ENCODE measurements at places on chromosomes 7 and 10. TPM values are rescaled to one million over a fixed set of nuclear protein-coding genes. Genes with fewer than 3 reads are reported as not detected.

The GCK gene
- total RNA-seq = 0.14 TPM

The MOGAT3 gene
- total RNA-seq = not detected

The CYP2C19 gene
- not detected for total RNA-seq

The TEX47 gene
- not detected for total RNA-seq

The EN2 gene
- not detected for total RNA-seq

The CYP26C1 gene
- total RNA-seq = not detected

The TCAF1 gene
- total RNA-seq = 16.2 TPM

The ITPRID1 gene
- not detected for total RNA-seq

The CALML3 gene
- total RNA-seq = not detected

The ERVW-1 gene
- total RNA-seq = not detected

The DGKI gene
- 0.46 TPM for total RNA-seq

The PRSS37 gene
- total RNA-seq = not detected

The GPNMB gene
- not detected for total RNA-seq

The CPN1 gene
- not detected for total RNA-seq

The ARID5B gene
- total RNA-seq = 77.9 TPM

The RPEL1 gene
- not detected for total RNA-seq

The LHFPL3 gene
- total RNA-seq = not detected

The PCLO gene
- total RNA-seq = not detected

The NPTX2 gene
- total RNA-seq = not detected

The PMPCB gene
- total RNA-seq = 69.1 TPM

The COL13A1 gene
- total RNA-seq = not detected

The TBXAS1 gene
- 5.2 TPM for total RNA-seq

The FAM25G gene
- not detected for total RNA-seq

The OR2A5 gene
- not detected for total RNA-seq

The FHIP2A gene
- 24.1 TPM for total RNA-seq

The UTF1 gene
- not detected for total RNA-seq

The MSMB gene
- not detected for total RNA-seq

The INHBA gene
- 0.12 TPM for total RNA-seq

The NEUROD6 gene
- not detected for total RNA-seq

The RBM17 gene
- 154 TPM for total RNA-seq

The ANKRD1 gene
- total RNA-seq = not detected

The AQP1 gene
- total RNA-seq = 0.08 TPM

The TRIM50 gene
- not detected for total RNA-seq

The CPEB3 gene
- 2.3 TPM for total RNA-seq

The CDC14C gene
- total RNA-seq = not detected

The SLC16A9 gene
- 0.05 TPM for total RNA-seq

The MYO1G gene
- total RNA-seq = 371 TPM

The FOXI2 gene
- not detected for total RNA-seq

The GATA3 gene
- 54.9 TPM for total RNA-seq

The KCNMA1 gene
- total RNA-seq = 0.38 TPM

The PROSER2 gene
- total RNA-seq = 0.33 TPM
